Cardiac fibroblast (primary cell): ENCODE measurements at places on chromosomes 16 and 17.

DNA sequence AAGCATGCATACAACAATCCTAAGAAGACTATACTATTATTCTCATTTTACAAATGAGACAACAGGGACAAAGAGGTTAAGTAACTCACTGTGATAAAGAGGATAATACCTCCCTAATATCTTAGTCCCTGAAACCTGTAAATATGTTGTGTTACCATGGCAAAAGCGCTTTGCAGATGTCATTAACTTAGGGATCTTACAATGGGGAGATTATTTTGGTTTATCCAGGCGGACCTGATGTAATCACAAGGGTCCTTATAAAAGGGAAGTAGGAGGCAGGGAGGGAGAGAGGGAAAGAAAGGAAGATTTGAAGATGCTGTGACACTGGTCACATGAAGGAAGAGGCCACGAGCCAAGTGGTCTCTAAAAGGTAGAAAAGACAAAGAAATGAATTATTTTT lies 164.7 kb downstream of the CNTNAP4 start:
- DNase-seq, result no peak

DNA sequence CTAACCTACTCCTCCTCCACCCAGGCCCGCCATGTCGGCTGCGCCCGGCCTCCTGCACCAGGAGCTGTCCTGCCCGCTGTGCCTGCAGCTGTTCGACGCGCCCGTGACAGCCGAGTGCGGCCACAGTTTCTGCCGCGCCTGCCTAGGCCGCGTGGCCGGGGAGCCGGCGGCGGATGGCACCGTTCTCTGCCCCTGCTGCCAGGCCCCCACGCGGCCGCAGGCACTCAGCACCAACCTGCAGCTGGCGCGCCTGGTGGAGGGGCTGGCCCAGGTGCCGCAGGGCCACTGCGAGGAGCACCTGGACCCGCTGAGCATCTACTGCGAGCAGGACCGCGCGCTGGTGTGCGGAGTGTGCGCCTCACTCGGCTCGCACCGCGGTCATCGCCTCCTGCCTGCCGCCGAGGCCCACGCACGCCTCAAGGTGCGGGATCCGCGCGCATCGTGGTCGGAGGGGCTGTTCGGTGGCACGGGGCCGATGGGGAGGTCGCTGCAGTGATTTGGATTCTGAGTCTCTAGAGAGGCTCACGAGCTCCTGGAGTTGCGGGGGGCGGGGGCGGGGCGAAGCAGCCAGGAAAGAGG lies 878 bp downstream of the TRIM72 start:
- DNase-seq, result no peak

- DNase-seq, result no peak
Observed at GRCh38 chr17:64155129-64155528, 25.2 kb upstream of the ERN1 start.

GRCh38 chr17:40063187-40063771 lies 514 bp downstream of the THRA start:
- DNase-seq, result peak; percentile 30

- DNase-seq, result no peak
Observed at GRCh38 chr17:3385869-3386816, at the start of gene OR3A2. OR3A2 (minus strand) TSS chr17:3386308.

DNA sequence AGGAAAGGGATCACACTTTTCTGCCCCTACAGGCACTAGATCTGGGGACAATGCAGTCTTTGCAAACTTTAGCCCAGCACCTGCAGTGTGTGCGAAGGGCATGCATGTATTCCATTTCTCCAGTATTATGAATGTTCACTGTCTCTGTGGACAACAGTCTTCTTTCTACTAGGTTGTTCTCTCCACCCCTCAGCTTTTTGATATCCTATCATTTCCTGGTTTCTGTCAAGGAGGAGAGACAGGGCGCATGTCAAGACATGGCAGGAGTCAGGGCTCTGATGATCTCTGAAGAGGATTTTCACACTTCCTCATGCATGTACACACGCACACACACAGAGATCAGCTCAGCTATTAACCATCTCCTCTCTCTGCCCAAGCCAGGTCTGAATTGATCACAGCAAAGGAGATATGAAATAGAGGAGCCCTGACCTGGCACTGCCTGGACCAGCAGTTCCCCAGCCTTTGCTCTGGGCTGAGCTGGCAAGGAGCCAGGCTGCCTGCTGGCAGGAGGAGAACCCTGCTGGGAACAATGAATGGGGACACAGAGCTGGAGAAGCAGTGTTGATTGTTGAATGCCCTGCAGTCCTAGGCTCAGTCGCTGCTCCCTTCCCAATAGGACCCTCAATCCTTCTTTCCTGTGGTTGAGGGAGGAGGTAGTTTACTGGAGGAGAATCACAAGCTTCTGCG lies 2.6 kb downstream of the GPR179 start:
- DNase-seq, result peak; percentile 58

GRCh38 chr17:11712456-11712855 lies 114.2 kb downstream of the DNAH9 start:
- DNase-seq, result no peak

DNA sequence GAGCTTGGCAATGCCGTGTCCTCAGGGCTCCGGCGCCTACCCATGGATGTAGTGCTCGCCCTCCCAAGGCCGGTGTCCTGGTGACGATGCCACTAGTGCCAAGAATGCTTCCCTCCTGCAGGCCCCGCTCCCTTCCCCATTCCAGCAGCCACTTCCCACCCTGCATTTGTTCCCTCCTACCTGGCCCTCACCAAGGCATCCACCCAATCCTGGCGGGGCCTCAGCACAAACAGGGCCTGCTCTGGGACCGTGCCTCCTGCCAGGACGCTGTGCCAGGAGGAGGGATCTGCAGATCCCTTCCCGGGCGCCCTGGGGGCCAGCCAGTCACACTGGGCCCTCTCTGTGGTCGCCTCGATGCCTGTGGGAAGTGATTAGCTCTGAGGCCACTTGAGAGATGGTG lies 25.1 kb downstream of the ABR start:
- DNase-seq, result no peak

- peak; percentile 80 for DNase-seq
Observed at GRCh38 chr17:44417553-44417952, 28.1 kb upstream of the ITGA2B start.

- DNase-seq, result no peak
Observed at GRCh38 chr16:54503856-54504219, 217.3 kb upstream of the IRX3 start.

DNA sequence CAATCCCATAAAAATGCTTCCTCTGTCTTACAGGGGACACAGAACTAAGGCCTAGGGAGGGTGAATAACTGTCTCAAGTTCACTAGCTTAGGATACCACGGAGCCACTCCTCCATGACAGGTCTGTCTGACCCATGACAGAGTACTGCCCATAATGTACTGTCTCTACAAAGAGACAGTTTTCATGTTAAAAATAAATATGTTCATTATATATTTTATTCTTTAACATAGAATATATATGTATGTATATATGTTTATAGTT lies 28.3 kb upstream of the DYNLRB2 start:
- no peak for DNase-seq

DNA sequence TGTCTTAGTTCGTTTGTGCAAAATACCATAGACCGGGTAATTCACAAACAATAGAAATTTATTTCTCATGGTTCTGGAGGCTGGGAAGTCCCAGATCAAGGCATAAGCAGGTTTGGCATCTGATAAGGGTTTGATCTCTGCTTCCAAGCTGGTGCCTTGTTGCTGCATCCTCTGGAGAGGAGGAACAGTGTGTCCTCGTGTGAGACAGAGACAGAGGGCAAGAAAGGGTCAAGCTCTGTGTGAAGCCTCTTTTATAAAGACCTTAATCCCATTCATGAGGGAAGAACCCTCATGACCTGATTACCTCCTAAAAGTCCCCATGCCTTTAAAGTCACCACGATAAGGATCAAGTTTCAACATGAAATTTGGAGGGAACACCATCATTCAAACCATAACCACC lies 55.8 kb upstream of the TANC2 start:
- no peak for DNase-seq

GRCh38 chr16:67857547-67858233 lies 10.2 kb upstream of the CENPT start:
- DNase-seq, result peak; percentile 98

GRCh38 chr17:63433746-63434591 lies 12.1 kb downstream of the CYB561 start:
- DNase-seq, result peak; percentile 95

GRCh38 chr16:69123910-69124309 lies 8.5 kb downstream of the CHTF8 start:
- peak; percentile 80 for DNase-seq

DNA sequence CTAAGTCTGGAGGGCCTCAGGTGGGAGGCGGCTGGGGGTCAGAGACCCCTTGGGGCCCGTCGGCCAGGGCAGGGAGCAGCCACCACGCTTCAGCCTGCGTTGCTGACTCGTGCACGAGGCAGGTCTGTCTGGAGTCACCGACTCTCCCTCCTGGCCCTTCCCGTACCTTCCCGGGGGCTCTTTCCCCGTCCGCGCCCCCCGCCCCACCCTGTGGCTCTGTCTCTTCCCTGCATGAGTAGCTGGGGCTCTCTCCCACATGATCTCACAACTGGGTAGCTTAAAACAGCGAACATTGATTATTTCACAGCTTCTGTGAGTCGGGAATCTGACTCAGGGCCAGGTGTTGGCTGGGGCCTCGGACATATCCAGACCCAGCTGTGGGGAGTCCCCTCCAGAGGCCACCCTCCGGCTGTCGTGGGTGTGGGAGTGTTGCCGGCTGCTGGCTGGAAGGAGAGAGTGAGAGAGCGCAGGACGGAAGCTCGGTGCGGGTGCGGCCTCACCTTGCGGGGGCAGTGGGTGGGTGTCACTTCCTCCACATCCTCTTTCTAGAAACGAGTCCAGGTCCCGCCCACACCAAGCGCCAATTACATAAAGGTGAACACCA lies 17.3 kb downstream of the BAHCC1 start:
- peak; percentile 70 for DNase-seq

DNA sequence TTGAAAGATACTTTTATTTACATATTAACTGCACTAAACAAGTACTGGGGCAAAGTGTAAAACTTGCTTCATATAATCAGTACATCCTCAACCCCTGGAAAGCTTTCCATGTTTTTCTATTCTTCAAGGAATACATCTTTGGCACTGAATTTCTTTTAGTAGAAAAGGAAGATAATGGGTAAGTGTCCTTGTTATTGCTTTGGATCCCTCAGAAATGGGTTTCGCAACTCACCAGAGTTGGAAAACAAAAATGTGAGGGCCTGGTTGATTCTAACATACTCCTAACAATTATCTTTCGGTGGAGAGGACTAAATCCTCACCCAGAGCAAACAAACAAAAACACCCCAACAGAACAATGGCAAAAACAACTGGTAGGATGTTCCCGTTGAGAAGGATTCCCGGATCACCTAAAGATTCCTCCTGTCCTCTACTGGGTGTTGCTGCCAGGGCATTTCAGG lies 120.4 kb downstream of the PARN start:
- DNase-seq, result peak; percentile 64

GRCh38 chr16:66103211-66103610 lies 263.3 kb upstream of the CDH5 start:
- DNase-seq, result peak; percentile 13

DNA sequence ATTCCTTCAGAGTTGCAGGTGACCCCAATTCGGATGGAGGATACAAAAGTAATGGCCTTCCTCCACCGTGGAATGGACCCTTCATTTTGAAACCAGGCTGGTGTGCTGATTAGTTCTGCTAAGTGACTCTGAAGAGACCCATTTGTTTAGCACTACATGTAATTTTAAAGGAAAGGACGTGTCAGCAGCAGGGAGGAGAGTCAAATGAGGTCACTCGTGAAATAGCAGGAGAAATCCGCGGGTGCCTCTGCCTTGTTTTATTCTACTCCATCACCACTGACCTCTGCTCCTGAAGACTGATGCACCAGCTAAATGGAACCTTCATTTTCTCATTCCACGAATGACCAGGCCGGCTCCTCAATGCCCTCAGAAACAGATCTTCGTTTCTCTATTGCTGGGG lies 589.2 kb downstream of the CDH11 start:
- no peak for DNase-seq

DNA sequence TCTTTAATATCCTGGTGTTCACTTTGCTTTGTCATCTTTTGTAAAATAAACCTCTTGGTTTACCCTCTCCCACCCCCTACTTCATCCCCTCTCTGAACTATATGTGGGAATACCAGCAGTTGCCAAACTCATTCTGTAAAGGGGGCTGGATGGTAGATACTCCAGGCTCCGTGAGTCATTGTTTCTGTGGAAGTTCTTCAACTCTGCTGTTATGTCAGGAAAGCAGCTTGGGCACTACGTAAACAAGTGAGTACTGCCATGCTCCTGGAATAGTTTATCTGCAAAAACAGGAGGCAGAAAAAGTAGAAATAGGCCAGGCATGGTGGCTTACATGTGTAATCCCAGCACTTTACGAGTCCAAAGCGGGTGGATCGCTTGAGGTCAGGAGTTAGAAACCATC lies 17.6 kb downstream of the MVP start:
- DNase-seq, result no peak

DNA sequence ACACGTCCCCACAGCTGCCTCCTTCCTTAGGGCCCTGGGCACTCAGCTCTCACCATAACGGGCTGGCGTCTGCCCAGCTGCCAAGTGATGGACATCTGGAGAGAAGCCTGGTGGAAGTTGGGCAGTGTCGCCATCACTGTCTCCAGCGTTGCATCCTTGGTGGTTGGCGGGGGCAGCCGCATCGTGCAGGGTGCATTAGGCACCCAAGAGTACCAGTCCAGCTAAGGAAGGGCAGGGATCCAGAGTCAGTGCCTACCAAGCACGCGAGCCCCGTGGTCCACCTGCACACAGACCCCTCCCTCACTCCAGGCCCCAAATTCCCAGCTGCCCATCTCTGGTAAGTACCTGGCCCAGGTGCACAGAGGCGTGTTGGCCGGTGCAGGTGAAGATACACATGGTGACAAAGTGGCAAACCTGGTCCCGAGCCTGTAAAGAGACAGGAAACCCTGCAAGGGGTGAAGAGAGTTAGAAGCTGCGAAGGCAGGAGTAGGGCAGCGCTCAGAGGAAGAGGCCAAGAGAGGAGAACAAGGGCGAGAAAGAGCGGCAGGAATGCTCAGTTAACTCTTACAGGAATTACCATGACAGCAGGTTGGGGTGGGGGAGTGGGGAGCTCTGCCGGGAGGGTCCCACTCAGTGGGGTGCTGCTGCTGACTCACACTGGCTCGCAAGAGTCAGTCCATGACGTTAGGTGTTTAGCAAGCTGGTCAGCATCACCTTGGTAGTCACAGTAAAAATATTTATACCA lies 9.5 kb downstream of the ALOX15 start:
- no peak for DNase-seq

DNA sequence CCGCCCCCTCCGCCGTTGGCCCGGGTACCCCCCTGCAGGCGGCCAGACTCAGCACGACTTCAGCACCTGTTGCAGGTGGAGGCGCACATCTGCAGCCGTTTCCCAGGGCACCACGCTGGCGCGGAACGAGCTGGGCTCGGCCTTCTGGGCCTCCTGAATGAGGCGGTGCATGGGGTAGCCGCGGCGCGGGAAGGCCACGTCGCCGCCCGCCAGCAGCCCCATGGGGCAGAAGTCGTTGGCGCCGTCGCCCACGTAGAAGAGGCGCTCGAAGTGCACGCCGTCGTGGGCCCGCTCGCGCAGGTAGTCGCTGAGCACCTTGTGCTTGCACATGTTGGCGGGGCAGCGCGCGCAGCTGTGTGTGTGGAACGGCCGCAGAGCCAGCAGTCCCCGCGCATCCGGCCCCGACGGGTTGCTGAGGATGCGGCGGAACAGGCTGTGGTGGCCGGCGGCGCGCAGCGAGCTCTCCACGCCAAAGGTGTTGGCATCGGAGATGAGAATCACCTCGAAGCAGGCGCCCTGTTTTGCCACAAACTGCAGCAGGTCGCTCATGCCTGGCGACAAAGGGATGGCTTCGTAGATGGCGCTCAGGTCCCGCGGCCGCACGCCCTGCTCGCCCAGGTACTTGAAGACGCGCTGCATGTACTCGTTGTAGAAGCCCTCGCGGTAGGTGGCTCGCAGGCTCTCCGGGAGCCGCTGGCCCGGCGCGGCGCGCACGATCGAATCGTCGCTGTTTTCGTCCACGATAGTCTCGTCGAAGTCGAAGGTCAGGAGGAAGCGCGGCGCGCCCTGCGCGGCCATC lies 6.2 kb downstream of the PHOSPHO1 start:
- DNase-seq, result no peak
